NCI-H345 (cell line): ENCODE measurements at places on chromosomes 2 and 18.
A peak's percentile ranks its signal among the peaks of the same experiment; 100 is the strongest.

DNA sequence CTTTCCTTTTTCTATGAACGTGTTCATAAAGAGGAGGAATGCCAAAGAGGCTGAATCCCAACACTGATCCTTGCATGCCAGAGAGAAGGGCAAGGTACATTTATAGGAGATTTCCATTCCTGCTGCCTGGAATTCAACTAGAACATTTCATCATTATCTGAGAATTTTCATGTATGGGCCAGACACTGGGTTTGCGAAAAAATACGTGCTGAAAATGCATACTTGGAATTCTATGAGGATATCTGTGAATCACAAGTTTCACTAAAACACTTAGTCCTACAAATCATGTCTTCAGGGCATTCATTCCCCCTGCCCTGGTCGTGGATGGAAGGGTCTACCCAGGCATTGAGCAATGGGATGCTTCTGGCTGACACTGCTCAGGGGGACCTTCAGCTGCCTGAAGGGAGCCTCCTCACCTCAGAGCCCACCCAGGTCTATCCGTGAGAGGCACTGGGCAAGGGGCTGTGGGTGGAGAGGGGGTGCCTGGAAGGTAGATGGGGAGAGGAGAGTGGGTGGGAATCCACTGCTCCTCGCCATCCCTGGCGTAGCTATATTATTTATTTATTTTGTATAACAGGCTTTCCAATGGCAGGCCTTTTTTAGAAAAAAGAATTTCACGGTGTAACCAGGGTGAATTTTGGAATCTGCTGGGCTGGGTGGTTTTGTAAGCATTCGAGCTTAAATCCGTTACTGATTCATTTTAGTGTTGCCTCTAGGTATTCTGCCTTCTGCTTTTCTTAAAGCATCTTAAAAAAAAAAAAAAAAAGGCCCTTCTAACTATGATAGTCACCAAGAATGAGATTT, 560.6 kb upstream of the ID2 start:
- no peak for DNase-seq

DNA sequence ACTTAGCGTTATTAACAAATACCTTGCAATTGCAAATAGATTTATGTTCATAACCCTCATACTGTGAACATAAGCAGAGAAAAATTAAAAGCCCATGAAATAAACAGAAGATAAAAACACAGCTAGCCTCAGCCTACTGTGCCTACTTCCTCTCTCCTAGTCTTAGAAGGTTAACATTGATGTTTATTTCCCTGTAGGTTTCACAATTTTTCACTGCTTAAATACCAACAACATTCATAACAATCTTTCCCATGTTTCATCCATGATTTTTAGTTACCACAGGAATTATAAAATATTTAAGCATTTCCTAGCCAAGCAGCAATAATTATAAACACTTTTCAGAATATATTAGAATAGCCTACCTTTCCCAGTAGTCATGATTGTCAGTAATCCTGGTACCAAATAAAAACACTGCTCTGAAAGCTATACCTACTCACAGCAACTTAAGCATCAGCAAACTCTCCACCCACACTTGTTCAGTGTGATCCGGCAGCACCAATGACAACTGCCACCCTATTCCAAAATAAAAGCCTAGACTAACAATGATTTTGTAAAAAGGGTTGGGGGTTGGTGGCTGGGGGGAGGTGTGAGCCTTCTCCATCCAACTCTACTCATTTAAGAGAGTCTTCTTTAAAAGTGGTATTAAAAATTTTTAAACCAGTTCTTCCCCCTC, 40.6 kb upstream of the RNU4ATAC start:
- DNase-seq: peak; percentile 31

- no peak for DNase-seq
Measured at GRCh38 chr18:73975266-73975665, 172.4 kb downstream of the FBXO15 start.

GRCh38 chr2:109238580-109238979, 109.6 kb downstream of the SH3RF3 start:
- DNase-seq: no peak

- DNase-seq: no peak
Measured at GRCh38 chr2:152466041-152466440, 131.1 kb downstream of the FMNL2 start.

DNA sequence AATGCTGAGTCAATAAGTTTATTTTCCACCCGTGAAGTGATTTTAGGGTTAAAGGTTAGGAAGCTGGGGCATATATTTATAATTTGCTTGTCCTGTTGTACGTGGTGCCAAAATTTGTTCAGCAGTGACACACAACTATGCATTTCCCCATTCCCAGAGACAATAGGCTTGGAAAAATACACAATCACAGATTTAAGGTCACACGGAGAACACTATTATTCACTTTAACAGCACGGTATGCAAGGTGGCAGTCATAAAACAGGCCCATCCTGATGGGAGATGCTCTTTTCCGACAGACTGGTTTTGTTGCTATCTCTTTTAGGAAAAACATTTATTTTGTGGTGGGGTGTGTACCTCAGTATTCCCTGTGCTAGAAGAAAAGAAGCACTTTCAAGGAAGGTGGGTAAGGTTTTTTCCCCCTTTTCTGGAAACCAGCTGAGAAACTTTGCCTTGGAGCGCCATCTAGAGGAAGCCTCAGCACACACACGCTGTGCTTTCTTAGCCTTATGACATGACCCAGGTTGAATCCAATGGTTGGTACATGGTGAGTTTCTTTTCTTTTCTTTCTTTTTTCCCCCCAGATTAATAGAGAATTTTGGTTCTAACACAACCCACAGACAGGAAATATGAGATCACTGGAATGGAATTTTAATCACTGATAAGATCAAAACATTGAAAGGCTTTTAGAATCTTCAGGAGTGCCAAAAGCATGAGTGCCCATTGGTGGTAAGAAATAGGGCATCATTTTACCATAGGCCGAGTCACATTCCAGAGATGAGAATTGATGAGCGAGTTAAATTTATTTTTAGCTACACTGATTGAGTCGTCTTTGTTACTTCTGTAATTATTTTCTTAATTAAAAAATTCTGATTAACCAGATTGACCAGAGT, 332.1 kb downstream of the AGPS start:
- DNase-seq: peak; percentile 49

- DNase-seq: no peak
Measured at GRCh38 chr18:9824952-9825371, 60.8 kb upstream of the TXNDC2 start.

- no peak for DNase-seq
Measured at GRCh38 chr2:25566694-25567093, 106.7 kb downstream of the DTNB start.

DNA sequence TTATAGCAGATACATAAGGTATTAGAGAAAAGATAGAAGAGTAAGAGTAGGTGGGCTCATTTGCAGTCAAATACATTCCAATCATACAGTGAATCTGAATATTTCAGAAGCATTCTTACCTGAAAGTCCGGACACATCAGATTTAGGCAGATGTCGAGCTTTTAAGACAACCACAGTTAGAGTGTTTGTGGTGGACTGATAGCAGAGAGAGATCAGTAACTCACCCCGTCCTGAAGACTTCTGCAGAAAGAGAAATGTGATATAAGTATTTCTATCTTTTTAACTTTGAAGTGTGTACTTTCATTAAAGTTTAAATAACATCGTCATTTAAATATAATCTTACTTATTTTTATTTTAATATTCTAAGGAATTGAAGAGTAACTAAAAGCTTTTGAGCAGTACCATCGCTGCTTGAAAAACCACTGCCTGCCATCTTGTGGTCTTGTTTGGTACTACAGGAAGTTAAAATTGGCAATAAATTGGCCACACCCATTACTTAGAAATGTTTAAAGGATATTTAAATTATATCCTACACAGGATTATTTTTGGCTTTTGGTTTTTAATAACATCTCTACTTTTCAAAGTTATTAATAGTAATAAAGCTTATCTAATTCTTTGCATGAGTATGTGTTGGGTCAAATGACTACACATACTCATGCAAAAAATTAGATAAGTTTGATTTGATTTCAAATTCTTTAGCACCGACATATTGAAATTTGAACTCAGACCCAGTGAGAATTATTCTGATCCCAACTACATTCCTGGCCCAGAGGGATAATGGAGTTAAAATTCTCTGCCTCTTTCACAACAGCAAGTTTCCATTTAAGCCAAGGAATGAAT, 5.5 kb downstream of the SYT4 start:
- peak; percentile 48 for DNase-seq

DNA sequence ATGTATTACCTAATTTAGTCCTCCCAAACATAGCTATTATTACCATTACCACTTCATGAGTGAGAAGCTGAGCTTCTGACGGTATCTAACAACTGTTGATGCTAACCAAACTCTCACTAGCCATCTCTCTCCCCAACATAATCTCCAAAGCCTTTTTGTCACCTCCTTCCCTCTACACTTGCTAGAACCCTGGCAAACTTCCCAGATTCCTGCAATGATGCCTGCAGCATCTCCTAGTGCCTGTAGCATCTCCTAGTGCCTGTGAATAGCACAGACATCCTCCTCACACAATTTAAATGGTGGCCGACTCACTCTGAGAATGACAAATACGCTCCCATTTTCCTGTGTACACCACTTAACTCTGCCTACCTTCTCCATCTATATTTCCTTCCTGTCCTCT, 126.7 kb downstream of the STK39 start:
- peak; percentile 74 for DNase-seq

DNA sequence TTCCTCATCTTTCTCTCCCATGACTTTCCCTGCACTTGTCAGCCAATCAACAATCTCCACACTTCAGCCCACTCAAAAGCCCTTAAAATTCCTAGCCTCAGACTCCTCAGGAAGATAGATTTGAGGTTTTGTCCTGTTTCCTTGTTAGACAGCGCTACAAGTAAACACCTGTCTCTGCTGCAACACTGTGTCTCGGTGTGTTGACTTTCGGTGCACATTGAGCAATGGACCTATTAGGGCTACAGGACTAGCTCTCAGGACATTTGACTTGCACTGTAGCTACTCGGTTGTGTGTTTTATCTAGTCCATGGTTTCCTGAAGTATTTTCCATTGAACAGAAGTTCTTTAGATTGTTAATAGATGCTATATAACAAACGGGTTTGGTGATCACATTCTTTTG, 140.9 kb upstream of the XPO1 start:
- DNase-seq: no peak

GRCh38 chr2:54212456-54212855, 43.6 kb downstream of the TSPYL6 start:
- DNase-seq: no peak

GRCh38 chr2:120531863-120532600, 186.1 kb downstream of the INHBB start:
- DNase-seq: no peak

GRCh38 chr18:677951-678381, 20.5 kb downstream of the TYMS start:
- DNase-seq: no peak

DNA sequence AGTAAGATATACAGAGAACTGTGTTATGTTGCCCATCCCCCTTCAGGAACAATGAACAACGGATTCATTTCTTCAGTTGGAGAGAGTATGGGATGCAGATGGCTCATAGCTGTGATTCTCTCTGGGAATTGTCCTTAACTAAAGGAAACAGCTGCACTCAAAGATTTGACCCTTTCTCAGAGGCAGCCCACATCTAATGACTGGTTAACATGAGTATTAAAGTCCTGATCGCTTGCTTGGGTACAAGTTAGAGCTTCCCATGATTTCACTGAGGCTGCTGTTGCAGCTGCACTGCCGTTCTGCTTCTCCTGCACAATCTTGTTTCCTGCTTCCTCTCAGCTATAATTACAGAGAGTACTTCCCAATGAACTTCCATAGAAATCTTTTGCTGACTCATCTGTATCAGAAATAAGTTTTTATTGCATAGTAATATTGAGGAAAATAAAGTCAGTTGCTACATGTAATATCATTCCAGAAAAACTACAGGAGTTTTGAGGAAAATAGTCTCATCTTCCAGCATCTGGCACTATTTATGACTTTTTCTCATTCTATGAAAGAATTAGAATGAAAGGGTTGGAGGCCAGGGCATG, 12.8 kb upstream of the SCN9A start:
- DNase-seq: no peak

DNA sequence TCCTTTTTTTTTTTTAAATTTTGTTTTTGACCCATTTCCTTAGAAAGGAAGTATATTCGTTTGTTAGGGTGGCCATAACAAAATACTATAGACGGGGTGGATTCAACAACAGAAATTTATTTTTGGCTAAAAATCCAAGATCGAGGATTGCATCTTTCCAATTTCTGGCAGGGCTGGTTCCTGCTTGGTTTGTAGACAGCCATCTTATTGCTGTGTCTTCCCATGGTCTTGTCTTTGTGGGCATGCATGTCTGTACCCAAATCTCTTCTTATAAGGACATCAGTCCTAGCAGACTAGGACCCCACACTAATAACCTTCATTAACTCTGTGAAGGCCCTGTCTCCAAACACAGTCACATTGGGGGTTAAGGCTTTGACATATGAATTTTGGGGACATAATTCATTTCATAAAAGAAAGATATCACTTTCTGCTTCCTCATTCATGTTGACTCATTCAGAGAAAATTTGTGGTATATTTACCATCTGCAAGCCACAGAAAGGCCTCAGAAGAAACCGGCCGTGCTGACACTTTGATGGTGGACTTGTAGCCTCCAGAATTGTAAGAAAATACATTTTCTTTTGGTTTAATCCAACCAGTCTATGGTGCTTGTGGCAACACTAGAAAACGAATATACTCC, 262.1 kb downstream of the LPIN1 start:
- DNase-seq: no peak

DNA sequence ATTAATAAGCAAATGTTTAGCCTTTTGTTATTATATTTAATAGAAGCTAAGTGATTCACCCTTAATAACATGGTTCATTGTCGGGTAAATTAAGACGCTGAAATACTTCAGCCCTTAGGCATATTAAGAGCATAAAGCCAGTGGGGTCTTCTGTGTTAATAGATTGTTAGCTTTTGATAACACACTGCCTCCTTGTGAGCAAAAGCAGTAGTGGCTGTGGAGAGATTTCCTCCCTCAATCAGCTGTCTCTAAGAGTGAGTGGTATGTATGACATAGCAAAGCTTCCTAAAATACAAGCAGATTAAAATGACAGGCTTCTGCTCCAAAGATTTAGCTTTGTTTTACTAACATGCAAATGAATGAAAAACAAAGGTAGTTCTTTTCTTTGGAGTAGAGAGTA, 143.7 kb upstream of the SYT4 start:
- no peak for DNase-seq

DNA sequence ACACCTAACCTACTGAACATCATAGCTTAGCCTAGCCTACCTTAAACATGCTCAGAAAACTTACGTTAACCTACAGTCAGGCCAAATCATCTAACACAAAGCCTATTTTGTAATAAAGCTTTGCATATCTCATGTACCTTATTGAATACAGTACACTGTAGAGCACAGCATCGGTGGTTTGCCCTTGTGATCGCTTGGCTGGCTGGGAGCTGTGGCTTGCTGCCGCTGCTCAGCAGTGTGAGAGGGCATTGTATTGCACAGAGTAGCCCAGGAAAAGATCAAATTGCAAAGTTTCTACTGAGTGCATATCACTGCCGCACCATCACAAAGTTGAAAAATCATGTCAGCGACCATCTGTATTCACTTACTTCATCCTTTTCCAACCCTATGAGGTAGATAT, 62.3 kb upstream of the NCK2 start:
- no peak for DNase-seq

DNA sequence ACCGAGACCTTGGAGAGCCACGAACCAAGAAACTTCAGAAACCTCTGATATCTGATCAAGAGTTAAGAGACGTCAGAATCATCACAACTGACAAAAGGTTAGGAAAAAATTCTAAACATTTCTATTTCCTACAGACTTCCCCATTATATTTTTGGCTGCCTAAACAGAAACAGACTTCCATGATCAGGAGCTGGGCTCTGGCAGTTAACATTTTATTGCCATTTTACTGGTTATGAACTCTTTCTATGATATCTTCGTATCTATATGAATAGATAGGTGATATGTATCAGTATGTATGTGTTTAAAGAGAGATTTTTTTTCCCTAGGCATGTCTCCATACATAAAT, 31.1 kb upstream of the PPP1R1C start:
- DNase-seq: no peak
